NCI-H2081 treated with DMSO at 0.1 percent for 48 hours (cell line): ENCODE measurements at places on chromosomes 2 and 18.

DNA sequence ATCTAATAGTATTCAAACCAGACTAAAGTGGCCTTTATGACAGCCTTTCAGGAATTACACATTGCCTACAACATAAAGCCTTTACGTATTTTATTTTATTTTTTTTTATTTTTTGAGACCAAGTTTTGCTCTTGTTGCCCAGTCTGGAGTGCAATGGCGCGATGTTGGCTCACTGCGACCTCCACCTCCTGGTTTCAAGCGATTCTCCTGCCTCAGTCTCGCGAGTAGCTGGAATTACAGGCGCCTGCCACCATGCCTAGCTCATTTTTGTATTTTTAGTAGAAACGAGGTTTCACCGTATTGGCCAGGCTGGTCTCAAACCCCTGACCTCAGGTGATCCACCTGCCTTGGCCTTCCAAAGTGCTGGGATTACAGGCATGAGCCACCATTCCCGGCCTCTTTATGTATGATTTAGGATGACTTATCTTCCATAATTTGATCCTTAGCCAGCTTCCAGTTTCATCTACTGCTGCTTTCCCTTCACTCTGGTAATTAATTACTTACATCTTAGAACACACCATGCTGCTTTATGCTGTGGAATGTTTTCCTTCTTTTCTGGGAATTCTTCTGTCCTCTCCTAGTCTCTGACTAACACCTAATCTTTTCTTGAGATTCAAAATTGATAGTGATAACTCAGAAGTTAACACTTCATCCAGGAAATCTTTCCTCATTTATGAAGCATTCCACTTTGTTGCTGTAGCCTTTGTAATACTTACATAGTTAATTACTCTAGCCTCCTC, 2.6 kb downstream of the USP14 start:
- no peak for DNase-seq

- no peak for DNase-seq
These were observed 9.5 kb upstream of the INPP1 start for GRCh38 chr2:190333928-190334327.

DNA sequence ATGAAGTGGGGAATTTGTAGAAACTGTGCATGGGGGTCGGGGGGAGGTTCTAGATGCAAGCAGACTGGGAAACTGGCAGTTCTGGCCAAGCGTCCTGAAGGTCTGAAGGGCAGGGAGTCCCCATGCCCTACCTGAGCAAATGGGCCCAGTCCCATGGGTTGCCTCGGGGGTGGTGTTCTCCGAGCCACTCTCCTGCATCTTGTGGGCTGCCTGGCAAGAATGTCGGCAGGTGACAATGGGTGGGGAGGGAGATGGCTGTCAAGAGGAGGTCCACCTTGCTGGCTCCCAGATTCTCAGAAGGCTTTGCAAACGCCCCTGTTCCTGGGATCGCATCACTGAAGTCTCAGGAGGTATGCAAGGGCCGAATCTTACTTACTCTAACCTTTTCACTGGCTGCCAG, 21.3 kb downstream of the INHBB start:
- no peak for DNase-seq

DNA sequence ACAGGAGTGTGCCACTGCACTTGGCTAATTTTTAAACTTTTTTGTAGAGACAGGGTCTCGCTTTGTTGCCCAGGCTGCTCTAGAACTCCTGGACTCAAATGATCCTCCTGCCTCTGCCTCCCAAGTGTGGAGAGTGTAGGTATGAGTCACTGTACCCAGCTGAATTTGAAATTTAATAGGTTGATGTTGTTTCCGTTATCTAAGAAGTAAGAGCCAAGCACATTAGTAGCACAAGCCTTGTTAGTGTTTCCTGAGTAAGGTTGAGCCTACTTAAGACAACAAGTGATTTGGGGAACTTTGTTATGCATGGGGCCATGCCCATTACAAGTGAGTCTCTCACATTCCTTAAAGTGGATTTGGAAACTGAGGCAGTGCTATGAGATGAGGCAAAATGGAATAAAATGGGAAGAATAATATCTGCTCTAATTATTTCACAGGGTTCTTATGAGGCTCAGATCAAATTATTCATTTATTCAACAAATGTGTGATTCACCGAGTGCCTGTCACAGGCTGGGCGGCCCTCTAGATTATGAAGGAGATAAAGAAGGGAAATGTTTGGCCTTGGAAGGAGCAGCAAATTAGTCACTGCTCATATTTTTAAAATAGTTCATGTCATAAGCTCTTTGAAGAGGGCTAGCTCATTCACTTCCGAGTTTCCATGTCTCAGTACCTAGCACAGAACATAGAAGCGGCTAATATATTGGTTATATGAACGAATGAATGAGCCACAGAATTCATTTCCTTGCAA, 217.2 kb downstream of the LDLRAD4 start:
- no peak for DNase-seq

DNA sequence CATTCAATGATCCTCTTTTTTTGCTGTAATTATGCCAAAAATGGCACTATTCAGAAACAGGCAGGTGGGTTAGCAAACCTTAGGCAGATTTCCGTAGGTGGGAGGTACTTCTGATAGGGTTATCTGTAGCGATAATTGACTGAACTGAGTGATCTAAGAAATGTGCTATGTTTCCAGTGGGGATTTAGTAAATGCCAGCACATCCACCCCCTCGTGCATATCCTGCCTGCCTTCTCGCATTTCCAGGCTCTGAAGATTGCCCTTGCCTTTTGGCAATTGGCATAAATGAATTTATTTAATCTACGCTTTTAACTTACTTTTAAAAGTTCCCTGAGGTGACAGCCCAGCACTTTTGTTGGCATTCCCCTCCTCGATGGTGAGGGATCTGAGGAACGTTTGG, 576 bp upstream of the FSHR start:
- no peak for DNase-seq

GRCh38 chr2:97717613-97717995, 4.2 kb downstream of the ZAP70 start:
- DNase-seq: no peak

DNA sequence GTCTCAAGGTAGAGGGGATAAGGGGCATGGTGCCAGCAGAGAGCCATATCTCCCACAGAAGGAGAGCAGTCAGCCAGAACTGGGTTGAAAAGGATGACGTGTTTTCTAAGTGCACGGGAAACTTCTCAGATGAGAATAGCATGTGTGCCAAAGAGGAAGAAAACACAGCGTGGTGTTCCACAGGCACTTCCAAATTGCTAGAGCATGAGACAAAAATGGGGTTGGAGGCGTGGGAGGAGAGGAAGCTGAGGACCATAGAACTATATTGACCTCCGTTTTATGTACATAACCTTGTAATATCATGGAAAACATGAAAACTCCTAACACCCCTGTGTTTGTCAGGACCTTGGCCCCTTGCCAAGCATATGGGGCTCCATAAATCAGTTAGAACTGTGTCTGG, 682.7 kb upstream of the RAB6C start:
- no peak for DNase-seq

DNA sequence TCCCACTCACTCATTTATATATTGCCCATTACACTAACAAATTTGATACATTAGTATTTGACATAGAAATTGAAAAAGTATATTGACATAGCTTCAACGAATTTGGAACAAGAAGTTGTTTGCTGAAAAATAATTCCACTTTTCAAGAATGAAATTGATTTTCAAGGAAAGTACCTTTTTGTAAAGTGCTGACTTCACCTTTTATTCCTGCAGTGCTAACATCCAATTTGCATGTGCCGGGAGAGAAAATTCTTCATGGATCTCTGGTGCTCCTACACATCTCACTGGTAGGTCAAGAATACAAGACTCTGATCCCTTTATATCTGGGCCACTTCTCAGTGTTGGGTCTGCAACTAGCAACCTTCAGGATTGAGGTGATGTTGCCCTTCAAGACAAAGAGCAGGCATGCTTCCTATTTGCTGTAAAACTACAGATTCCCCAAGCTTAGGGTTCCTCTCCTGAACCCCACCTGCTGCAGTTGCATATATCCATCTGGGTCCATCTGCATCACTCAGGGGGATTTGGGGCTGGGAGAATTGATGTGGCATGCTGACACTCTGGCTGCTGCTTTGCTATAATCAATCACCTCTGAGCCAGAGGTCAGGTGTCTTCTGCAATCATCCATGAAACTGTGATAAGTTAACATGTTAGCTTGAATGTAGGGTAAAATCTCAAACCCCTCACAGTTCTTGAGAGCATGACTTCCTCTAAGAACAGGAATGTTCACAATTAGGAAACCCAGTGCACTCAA, 108.4 kb upstream of the TTN start:
- DNase-seq: no peak

- no peak for DNase-seq
These were observed 616.1 kb upstream of the LRATD1 start for GRCh38 chr2:14016289-14016955.

- DNase-seq: no peak
These were observed 87.4 kb downstream of the SMIM21 start for GRCh38 chr18:75339936-75340605.

DNA sequence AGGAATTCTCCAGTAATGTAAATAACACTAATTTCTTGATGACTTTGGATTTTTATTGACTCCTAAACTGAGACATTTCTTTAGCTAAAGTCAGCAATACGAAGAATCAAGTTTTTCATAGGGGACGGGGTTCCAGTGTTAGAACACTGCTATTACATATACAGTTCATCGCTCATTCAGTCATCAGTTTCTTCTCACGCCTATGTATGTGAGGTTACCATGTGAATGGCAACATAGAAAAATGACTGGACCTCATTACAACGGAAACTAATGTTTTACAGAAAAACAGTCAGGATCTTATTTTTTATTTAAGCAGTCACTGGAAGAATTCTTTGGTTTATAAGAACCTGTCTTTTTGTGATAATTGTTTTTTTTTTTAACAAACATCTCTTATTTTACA, 56.4 kb downstream of the THADA start:
- no peak for DNase-seq

DNA sequence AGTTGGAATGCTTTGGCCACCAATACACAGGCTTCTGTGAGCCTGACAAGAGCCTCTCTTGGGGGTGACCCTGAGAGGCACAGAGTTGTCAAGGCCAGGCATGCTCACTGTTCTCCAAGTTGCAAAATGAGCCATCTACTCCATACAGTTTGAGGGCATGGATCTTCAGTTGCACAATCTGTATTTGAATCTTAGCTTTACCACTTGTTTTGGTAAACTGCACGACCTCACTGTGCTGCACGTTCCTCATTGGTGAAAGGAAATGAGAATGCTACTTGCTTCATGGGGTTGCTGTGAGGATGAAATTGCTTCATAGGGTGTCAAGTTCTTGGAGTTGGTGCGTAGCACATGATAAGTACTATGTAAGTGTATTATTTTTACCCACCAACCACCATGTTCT, 12.0 kb upstream of the HAAO start:
- no peak for DNase-seq

GRCh38 chr2:65024149-65024829, 31.9 kb upstream of the CEP68 start:
- DNase-seq: no peak

DNA sequence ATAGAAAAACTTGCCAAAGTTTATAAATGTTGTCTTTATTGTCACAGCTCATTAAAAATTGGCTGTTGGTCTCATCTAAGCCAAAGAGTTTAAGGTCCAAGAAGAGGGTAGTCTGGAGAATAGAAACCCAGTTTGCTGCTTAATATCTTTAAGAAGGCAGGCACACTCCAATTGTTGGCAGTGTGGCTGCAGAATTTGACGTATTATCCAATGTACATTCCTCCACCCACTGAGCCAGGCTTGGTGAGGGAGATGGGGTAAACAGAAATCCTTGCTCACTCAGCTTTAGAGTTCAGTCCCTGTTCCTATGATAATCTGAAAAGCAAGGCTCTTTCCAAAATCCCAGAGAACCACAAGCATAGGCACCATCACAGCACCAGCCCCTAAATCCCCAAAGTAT, 10.7 kb upstream of the ADD2 start:
- no peak for DNase-seq

DNA sequence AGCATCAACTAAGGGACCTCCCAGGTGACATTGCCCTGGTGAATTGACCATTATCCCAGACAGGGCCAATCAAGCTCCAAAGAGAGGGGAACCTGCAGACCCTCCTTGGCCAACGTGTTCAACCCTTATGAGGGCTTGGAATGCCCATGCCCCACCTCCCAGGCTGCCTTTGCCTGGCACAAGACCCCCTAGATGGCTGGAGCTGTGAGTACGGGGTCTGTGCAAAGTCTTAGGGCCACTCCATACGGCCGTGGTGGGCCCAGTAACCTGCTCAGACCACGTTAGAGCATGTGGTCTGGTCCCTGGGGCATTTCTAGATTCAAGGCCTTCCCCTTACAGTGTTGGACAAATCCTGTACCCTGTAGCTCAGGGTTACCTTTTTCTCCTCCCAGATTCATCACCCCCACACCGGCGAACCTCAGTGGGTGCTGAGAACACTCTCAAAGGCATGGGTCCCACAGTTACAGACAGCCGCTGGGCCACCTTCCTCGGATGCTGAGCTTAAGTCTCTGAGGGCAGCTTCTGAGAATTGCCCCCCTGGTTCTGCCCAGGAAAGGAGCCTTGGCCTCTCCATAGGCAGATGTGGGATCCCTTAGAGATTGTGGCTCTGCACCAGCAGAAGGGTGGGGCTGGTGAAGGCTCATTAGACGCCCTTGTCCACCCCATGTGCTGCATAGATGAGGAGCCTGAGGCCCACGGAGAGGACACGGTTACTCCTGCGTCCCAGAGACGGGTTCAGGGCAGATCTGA, 18.3 kb upstream of the KCNK3 start:
- no peak for DNase-seq

GRCh38 chr2:173812321-173812720, 152.9 kb downstream of the SP3 start:
- no peak for DNase-seq

DNA sequence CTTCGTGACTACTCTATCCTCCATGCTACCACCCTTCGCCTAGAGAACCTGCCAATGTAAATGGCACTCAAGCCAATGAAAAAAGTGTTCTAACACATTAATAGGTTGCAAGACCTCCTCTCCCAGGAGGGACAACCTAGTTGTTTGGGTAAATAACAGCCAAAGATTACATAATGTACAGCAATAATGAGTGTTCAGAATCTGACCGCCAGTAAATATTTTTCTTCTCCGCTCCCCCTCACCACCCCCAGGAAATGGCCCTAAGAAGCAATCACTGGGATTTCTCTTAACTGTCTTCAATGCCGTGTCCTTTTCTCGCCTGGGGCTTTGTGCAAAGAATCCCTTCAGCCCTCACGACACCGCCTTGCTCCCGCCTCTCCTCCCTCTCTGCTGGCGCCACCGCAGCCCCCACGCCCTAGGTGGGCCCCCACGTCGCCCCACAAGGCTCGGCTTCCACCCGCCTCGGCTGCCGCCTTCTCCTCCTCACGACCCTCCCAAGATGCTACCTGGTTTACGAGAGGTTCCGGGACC, 458 bp downstream of the HYCC2 start:
- no peak for DNase-seq

DNA sequence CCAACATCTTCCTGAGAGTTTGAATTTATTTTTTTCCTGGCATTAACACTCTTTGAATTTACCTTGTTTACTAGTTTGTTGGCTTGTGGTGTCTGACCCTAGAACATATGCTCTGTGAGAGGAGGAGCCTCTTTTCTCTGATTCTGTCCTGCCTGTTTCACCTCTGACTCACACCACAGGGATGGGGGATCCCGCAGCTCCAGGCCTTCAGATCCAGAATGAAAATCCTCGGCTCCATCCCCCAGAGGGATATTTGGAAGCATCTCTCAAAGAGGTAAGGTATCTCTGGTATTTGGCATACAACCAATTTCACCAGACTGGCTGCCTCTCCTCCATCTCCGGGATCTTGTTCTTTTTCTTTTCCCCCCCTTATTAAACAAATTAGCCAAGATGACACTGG, 104.7 kb downstream of the GPR39 start:
- no peak for DNase-seq

GRCh38 chr2:120034621-120035020, 21.7 kb downstream of the EPB41L5 start:
- no peak for DNase-seq

GRCh38 chr2:119263025-119263424, 39.4 kb downstream of the STEAP3 start:
- no peak for DNase-seq
